ENCODE measurements at places on chromosomes 12 and 14. TPM values are rescaled to one million over a fixed set of nuclear protein-coding genes. Genes with fewer than 3 reads are reported as not detected.

GRCh38 chr12:25361511-25361910 lies 110.8 kb upstream of the KRAS start:
- peak overlapping the region; percentile 5 for H3K27ac ChIP-seq
- H3K27me3 ChIP-seq = peaks cover 22% of the 10 kb centered on the region
- no peak for DNase-seq
- no peaks in the 10 kb centered on the region for H3K36me3 ChIP-seq
- no peak overlapping the region for H3K4me3 ChIP-seq

Gene TPPP2
- not detected for total RNA-seq

DNA sequence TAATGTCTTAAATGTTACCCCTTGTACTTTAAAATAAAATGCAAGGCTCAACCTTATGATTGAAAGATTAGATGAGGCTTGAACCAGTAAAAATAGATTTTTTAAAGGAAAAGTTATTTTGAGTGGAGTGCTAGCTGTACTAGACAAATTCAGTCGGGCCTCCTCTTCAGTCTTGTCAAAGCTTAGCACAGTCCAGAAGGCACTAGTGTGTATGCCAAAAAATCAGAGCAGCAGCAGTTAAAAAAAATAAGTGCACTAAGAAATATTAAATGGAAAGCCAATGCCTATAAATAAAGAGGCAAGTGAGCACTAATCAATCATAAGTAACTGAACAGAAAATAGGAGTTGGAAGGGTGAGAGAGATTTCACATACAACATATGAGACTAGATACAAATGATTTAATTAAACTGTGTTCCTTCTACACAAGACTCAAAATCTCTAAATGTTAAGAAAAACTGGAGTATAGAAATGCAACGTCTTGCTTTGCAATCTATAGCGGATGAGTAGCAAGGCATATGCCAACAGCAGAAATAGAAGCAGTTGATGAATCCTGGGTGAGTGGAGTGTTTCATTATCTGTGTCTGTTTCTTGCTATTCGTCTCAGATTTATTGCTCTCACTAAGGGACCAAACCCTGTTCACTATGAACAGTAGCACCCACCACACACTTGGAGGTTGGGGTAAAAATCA lies 172.1 kb downstream of the ETNK1 start:
- no peaks in the 10 kb centered on the region for H3K4me1 ChIP-seq
- H3K36me3 ChIP-seq = no peaks in the 10 kb centered on the region
- H3K27ac ChIP-seq = no peak overlapping the region
- DNase-seq = no peak
- no peak overlapping the region for H3K4me3 ChIP-seq

- H3K36me3 ChIP-seq = no peaks in the 10 kb centered on the region
- no peaks in the 10 kb centered on the region for H3K27me3 ChIP-seq
- no peak overlapping the region for H3K27ac ChIP-seq
- DNase-seq = no peak
Measured at GRCh38 chr12:96060041-96060440, 24.7 kb upstream of the LTA4H start.

GRCh38 chr14:85063747-85064146 lies 466.2 kb upstream of the FLRT2 start:
- no peak overlapping the region for H3K27ac ChIP-seq
- H3K36me3 ChIP-seq = no peaks in the 10 kb centered on the region

Gene SMIM41
- total RNA-seq = not detected

Gene GPR84
- total RNA-seq = 3.8 TPM

DNA sequence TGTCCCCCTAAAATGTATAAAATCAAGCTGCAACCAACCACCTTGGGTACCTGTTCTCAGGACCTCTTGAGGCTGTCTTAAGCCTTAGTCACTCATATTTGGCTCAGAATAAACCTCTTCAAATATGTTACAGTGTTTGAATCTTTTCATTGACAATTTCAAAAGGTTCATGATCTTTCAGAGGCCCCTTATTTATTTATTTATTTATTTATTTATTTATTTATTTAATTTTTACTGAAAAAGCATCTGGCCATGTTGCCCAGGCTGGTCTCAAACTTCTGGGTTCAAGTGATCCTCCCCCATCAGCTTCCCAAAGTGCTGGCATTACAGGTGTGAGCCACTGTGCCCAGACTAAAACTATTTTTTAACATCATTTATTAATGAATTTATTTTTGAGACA lies 8.2 kb upstream of the NUDT4 start:
- H3K4me1 ChIP-seq = peaks cover 12% of the 10 kb centered on the region
- H3K27ac ChIP-seq = no peak overlapping the region
- no peaks in the 10 kb centered on the region for H3K27me3 ChIP-seq
- no peaks in the 10 kb centered on the region for H3K36me3 ChIP-seq
- DNase-seq = no peak

GRCh38 chr14:36773136-36773540 lies 111.5 kb downstream of the PAX9 start:
- H3K27ac ChIP-seq = no peak overlapping the region
- H3K4me3 ChIP-seq = no peak overlapping the region
- no peaks in the 10 kb centered on the region for H3K36me3 ChIP-seq
- H3K4me1 ChIP-seq = no peaks in the 10 kb centered on the region
- H3K27me3 ChIP-seq = no peaks in the 10 kb centered on the region

Gene FGD4
- total RNA-seq = 1.7 TPM

DNA sequence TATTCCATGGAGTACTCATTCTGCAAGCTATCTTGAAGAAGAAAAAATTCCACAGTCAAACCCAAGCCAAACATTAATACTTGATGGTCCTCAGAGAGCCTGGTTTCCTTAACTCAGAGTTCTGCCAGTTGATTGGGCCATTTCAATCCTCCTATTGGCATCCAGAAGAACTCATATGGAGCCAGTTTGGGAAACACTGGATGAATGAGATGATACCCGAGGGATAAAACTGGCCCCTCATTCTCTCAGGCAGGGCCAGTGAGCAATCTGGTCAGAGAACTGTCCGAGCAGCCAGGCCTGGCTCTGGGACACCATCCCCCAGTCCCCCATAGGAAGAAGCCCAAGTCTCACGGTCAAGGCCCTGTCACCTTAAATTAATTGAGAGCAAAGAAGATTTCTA lies 48.8 kb downstream of the NUAK1 start:
- H3K27ac ChIP-seq = no peak overlapping the region
- no peak overlapping the region for H3K4me3 ChIP-seq
- DNase-seq = no peak
- no peaks in the 10 kb centered on the region for H3K36me3 ChIP-seq
- no peaks in the 10 kb centered on the region for H3K4me1 ChIP-seq

DNA sequence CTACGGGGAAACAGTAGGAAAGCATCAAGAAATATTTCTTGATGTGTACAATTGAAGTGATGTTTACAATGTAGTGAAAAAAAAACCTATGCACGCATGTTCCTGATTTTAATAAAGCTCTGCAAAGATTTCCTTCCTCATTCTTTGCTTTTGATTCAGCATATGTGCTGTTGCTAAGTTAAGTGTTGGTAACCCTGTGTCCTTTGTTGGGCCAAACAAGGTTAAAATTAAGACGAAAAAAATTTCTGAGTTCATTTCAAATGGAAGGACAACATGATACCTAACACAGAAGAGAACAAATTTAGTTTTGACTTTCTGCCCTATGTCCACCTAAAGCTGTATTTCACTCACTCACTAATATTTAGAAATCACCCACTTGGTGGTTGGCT lies 62.8 kb downstream of the PPP2R5C start:
- peak overlapping the region; percentile 75 for H3K4me3 ChIP-seq
- no peaks in the 10 kb centered on the region for H3K27me3 ChIP-seq
- no peak for DNase-seq
- H3K36me3 ChIP-seq = peaks cover 14% of the 10 kb centered on the region
- H3K27ac ChIP-seq = peak overlapping the region; percentile 98

Gene IL22
- 5.4 TPM for total RNA-seq

DNA sequence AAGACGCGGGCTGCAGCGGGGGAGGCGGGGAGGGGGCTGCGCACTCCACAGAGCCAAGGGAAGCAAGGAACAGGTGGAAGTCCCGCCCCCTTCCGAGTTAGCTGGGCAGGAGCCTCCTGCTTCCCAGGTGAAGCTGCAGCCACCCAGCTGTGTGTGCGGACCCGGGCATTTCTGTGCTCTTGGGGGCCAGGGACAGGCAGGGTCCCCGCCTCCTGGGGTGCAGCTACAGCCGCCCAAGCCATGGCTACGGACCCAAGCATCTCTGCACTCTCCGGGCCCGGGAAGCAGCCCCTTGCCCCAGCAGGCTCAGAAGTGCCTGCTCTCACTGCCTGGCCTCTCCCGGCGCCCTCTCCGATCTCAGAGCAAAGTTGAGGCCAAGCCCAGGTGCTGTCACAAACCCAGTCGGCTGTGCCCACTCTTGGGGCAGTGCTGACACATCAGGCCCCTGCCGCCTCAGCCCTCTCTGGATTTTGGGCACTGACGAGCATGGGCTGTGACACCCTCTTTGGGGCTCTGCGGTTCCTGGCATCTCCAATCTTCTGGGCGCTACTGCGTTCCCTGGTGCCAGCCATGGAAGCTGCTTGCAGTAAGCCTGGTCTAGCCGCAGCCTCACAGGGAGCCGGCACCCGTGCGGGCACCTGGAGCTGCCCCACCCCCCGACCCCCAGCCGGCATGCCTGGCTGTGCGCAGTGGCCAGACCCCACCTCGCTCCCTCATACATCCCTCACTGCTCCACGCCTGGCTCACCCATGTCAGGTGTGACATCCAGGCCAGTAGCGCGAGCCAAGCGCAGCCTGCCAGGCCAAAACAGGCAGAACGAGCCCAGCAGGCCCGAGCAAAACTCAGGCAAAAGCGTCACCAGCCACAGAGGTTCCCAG lies 8.5 kb upstream of the MGAT4C start:
- no peaks in the 10 kb centered on the region for H3K36me3 ChIP-seq
- no peak for DNase-seq
- H3K27ac ChIP-seq = no peak overlapping the region
- no peak overlapping the region for H3K4me3 ChIP-seq

- H3K36me3 ChIP-seq = peaks cover 5% of the 10 kb centered on the region
- H3K4me3 ChIP-seq = no peak overlapping the region
- no peak for DNase-seq
Measured at GRCh38 chr14:24595073-24595808, 14.2 kb downstream of the GZMH start.

Gene SLC25A47
- not detected for total RNA-seq

DNA sequence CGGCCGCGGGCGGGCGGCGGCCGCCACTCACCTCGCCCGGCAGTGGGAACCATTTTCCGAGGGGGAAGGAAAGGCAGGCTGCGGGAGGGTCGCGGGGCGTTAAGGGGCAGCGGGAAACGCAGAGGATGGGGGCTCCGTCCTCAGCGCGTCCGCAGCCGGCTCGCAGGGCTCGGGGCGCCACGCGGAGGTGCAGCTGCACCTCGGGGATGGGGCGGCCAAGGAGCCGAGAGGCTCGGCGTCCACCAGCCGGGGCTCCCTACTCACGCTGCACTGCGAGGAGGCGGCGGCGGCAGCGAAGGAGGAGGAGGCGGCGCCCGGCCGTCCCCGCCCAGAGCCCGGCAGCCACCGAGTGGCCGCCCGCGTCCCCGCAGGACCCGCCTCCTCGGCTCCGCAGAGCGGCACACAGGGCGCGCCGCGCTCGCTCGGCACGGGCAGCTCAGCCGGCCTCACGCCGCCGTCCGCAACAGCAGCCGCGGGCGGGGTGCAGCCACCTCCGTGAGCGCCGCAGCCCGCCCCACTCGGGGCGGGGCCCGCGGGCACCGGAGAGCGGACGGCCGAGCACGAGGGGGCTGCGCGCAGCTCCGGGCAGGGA lies at the start of gene ATP2B1:
TSS of gene ATP2B1 (minus strand) at position 274 of the 592 bp plus-strand sequence. CDS start 52,952 bp downstream, outside the sequence.
- peak within 1 kb of the TSS; percentile 96 for H3K4me3 ChIP-seq
- H3K27ac ChIP-seq = peak within 1 kb of the TSS; percentile 93
- H3K27me3 ChIP-seq = no peaks in the 10 kb centered on the region
- peak; percentile 91 for DNase-seq

DNA sequence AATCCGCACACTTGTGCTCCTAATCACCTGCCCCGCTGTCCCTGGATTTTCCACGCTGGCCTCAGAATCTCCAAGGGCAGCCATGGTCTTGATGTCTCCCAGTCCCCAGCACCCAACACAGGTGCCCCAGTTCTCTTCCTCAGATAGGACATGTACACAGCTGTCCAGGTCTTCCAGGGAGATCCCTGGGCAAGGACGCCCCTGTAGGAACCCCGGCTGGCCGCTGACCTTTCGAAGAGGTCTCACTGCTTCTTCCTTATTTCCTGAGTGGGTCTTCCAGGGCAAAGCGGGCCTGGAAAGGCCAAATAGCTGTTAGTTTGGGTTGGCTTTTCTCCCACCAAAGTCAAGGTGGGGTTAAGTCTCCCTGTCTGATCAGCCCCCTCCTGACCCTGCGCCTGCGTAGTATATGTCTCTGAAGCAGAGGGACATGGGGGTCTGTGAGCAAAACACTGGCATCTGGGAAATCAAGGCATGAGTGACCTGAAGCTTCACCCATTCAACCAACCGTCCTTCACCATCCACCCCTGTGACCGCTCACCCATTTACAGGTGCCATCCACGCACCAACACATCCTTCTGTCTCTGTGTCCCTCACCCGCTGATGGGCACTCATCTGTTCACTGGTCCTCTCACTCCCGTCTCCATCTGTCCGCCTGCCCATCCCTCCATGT lies 4.6 kb downstream of the BEGAIN start:
- H3K36me3 ChIP-seq = no peaks in the 10 kb centered on the region
- no peak overlapping the region for H3K4me3 ChIP-seq
- DNase-seq = no peak
- no peak overlapping the region for H3K27ac ChIP-seq
- no peaks in the 10 kb centered on the region for H3K4me1 ChIP-seq

DNA sequence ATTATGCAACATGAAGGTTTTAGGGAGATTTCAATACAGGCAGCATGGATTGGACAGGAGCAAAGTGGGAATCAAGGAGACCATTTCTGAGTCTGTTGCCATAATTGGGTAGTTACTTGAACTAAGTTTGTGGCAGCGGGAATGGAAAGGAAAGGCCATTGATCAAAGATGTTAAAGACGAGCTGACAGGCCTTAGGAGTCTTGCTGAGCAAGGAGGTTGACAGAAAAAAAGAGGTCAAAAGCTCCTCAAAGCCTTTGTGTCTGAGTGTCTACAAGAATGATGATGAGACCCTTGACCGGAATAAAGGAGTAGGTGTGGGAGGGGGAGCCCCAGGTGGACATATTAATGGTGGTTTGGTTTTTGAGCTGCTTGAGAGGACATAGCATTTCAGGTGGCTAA lies 9.4 kb downstream of the PLEKHA5 start:
- H3K36me3 ChIP-seq = no peaks in the 10 kb centered on the region
- no peak overlapping the region for H3K4me3 ChIP-seq
- DNase-seq = no peak
- no peaks in the 10 kb centered on the region for H3K4me1 ChIP-seq
- peaks cover 1% of the 10 kb centered on the region for H3K27me3 ChIP-seq

- H3K4me3 ChIP-seq = peak overlapping the region; percentile 97
- H3K4me1 ChIP-seq = peaks cover 76% of the 10 kb centered on the region
- no peaks in the 10 kb centered on the region for H3K27me3 ChIP-seq
- no peaks in the 10 kb centered on the region for H3K36me3 ChIP-seq
- DNase-seq = peak; percentile 40
Measured at GRCh38 chr12:51389302-51389999, 1.8 kb downstream of the GALNT6 start.
